Left renal pelvis (tissue), 4 donors: ENCODE measurements at places on chromosomes 2 and 18.

GRCh38 chr18:58549814-58550339, 79.0 kb downstream of the ALPK2 start:
- DNase-seq = no peak

- no peak for DNase-seq
Measured at GRCh38 chr18:58254873-58255511, 211.0 kb downstream of the NEDD4L start.

- no peak for DNase-seq
Measured at GRCh38 chr2:113054066-113054465, 1.4 kb upstream of the IL36B start.

DNA sequence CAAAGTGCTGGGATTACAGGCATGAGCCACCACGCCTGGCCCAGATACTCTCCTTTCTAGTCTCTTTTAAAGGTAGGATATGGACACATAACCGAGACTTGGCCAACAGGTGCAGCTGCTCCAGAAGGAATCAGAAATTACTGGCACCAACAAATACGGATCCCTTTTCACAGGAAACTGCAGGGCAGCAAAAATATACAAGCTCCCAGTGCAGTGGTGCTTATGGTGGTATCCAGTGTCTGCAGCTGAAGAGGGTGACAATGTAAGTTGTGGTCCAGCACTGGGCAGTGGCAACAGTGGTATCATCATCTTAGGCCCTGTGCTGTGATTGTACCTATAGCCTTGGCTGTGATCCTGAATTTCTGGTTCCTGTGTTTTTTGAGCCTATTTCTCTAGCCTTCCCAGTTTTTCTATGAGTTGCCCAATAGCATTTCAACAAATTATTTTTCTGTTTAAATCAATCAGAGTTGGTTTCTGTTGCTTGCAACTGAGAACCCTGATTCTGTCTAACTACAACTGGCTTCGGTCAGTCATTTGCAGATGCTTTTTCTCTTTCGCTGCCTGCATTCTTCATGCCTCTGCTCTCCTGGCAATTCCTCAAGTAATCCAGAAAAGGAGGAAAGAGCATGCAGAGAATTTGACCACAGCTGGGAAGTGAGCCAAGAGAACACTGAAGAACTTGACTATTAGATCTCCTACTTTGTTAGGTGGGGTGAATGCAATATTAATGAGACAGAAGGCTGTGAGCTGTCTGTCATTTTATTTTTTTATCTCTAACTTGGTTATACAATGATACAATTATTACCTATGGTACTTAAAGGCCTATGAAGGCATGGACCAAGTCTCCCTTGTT, 30.8 kb upstream of the EML4 start:
- DNase-seq = no peak

GRCh38 chr2:117933884-117934354, 80.0 kb downstream of the CCDC93 start:
- DNase-seq = no peak

GRCh38 chr2:196435189-196435588, 204.3 kb upstream of the CCDC150 start:
- DNase-seq = no peak

DNA sequence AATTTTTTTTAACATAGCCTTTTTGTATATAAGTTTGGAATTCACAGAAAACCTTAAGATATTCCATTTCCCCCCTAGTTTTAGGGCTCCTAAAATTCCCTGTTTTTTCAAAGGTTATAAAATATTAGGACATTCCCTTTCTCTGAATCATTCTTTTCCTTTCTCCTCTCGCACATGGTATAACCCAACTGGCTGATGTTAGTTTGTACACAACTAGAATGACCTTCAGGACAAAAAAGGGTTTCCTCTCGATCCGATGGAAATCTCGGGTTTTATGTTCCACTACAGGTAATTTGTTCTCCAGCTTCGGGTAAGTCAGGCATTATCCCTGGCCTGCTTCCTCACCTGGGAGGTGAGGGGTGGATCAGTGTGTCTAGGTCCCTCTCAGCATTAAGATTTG, 215.1 kb downstream of the LDLRAD4 start:
- DNase-seq = no peak

DNA sequence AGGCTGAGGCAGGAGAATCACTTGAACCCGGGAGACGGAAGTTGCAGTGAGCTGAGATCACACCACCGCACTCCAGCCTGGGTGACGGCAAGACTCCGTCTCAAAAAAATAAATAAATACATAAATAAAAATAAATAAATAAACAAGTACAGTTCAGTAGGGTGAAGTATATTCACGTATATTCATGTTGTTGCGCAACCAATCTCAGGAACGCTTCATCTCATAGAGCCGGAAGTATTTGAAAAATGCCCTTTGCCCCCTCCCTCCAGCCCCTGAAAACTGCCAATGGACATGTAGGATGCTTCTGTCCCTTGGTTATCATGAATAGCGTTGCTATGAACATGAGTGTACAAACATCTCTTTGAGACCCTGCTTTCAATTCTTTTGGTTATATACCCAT, 132.0 kb downstream of the DTNB start:
- no peak for DNase-seq

GRCh38 chr2:201233192-201233811, 27.0 kb upstream of the CASP8 start:
- no peak for DNase-seq
